Tibial nerve (tissue), 4 donors: ENCODE measurements at places on chromosomes 16 and 17. TPM values are rescaled to one million over a fixed set of nuclear protein-coding genes. Genes with fewer than 3 reads are reported as not detected.

- H3K36me3 ChIP-seq = peaks cover 47% of the 10 kb centered on the region
- H3K4me1 ChIP-seq = no peaks in the 10 kb centered on the region
- no peak for DNase-seq
- no peak overlapping the region for H3K4me3 ChIP-seq
- H3K27me3 ChIP-seq = no peaks in the 10 kb centered on the region
Observed at GRCh38 chr17:1802429-1802828, 27.3 kb downstream of the SMYD4 start.

- no peaks in the 10 kb centered on the region for H3K27me3 ChIP-seq
- no peaks in the 10 kb centered on the region for H3K4me1 ChIP-seq
- no peak overlapping the region for H3K4me3 ChIP-seq
- H3K27ac ChIP-seq = no peak overlapping the region
- no peak for DNase-seq
Observed at GRCh38 chr16:25176136-25176535, 40.6 kb upstream of the AQP8 start.

- DNase-seq = no peak
- H3K4me1 ChIP-seq = peaks cover 21% of the 10 kb centered on the region
- peaks cover 8% of the 10 kb centered on the region for H3K36me3 ChIP-seq
- no peak overlapping the region for H3K4me3 ChIP-seq
- H3K27me3 ChIP-seq = no peaks in the 10 kb centered on the region
Observed at GRCh38 chr17:46943218-46943500, 20.2 kb downstream of the GOSR2 start.

- no peaks in the 10 kb centered on the region for H3K4me1 ChIP-seq
- H3K27me3 ChIP-seq = no peaks in the 10 kb centered on the region
- H3K36me3 ChIP-seq = no peaks in the 10 kb centered on the region
- no peak overlapping the region for H3K4me3 ChIP-seq
- DNase-seq = no peak
Observed at GRCh38 chr17:54180950-54181349, 358.2 kb downstream of the KIF2B start.

Gene KRTAP16-1
- total RNA-seq = not detected

Gene GPR142
- not detected for total RNA-seq

Gene CACNG1
- not detected for total RNA-seq

Gene KRT36
- total RNA-seq = not detected
